Left cardiac atrium (tissue), 4 donors: ENCODE measurements at places on chromosomes 1 and 21. TPM values are rescaled to one million over a fixed set of nuclear protein-coding genes. Genes with fewer than 3 reads are reported as not detected.

The EPHA2 gene
- total RNA-seq: 24.1 TPM

The ATP6V1G3 gene
- not detected for total RNA-seq

The AMY1A gene
- total RNA-seq: not detected

The E2F2 gene
- 0.18 TPM for total RNA-seq

The RNU1-3 gene
- 15,401 TPM for total RNA-seq

The RHD gene
- total RNA-seq: not detected

The DMBX1 gene
- not detected for total RNA-seq
